ENCODE measurements at places on chromosomes 3 and 15.

DNA sequence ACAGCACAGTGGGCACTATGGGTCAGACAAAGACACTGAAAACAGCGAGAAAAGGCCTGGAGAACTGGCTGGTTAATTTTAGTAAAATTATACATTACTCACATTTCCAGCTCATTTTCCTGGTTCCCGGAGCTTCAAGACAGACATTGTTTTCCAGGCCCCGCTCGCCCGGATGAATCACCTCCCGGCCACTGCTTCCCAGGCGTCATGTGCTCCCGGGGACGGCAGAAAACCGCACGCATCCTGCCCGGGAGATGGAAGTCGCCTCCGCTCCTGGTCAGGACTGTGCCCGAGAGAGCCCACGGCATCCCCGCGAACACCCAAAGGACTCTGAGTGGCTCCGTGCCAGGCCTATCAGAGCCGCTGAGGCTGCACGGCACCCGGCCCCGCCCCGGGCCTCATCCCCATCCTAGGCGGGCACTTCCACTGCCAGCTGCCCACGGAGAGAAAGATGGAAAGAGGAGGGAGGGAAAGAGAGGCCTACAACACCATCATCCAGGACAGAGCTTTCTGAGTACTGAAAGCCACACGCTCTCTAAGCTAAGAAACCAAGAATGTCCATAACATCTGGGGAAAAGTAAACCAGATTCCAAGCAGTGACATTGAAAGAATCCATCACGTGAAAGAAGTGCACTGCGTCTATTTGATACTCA, 75.1 kb downstream of the VGLL4 start:
- no peak for DNase-seq

- DNase-seq: no peak
Measured at GRCh38 chr3:189529468-189529867, 101.7 kb upstream of the TP63 start.

GRCh38 chr15:60375306-60375705, 22.5 kb downstream of the ANXA2 start:
- no peak for DNase-seq

GRCh38 chr3:183265157-183265642, 12.1 kb downstream of the B3GNT5 start:
- no peak for DNase-seq

- DNase-seq: no peak
Measured at GRCh38 chr15:34651997-34652725, 68.7 kb upstream of the GOLGA8B start.

- DNase-seq: no peak
Measured at GRCh38 chr3:100245136-100245535, 15.7 kb upstream of the TBC1D23 start.

- no peak for DNase-seq
Measured at GRCh38 chr3:187361835-187362234, 6.3 kb upstream of the RTP4 start.

DNA sequence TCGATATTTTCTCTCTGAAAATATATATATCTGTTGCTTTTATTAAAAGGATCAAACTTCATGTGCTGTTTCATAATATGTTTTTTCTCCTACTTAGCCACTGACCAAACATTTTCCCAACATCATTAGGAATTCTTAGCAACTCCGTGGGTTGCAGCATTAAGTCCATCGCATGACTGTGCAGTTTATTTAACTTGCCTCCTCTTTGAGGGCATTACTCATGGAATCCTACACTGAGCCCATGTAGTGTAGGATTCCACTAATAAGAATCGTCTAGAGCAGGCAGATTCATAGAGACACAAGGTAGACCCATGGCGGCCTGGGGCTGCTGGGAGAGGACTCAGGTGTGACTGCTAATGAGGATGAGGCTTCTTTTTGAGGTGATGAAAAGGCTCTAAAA, 49.3 kb downstream of the CMTM6 start:
- no peak for DNase-seq

- DNase-seq: no peak
Measured at GRCh38 chr3:26668171-26668570, 45.6 kb downstream of the LRRC3B start.
